Cortex of kidney (tissue), 1 donor: ENCODE measurements at places on chromosomes 13 and 19.

GRCh38 chr13:40179445-40180281 lies 486.8 kb downstream of the FOXO1 start:
- no peak for DNase-seq

GRCh38 chr13:25292301-25292700 lies 5.0 kb upstream of the MTMR6 start:
- DNase-seq: no peak

DNA sequence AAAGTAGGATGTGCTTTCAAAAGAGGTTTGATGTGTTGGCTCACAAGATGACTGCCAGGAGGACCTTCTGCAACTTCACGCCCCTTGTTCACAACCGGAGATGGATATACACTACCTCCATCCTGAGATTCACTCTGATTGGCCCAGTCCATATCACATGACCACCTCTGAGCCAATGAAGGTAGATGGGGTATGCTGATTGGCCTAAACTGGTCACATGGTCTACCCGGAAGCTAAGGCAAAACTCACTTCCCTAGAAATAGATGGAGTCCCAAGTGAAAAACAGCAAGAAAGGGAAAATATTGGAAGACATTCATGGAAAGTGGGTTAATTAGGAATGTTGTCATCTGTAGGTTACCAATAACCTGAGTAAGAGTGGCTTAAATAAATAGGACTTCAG lies 119.7 kb upstream of the MRI1 start:
- DNase-seq: no peak

DNA sequence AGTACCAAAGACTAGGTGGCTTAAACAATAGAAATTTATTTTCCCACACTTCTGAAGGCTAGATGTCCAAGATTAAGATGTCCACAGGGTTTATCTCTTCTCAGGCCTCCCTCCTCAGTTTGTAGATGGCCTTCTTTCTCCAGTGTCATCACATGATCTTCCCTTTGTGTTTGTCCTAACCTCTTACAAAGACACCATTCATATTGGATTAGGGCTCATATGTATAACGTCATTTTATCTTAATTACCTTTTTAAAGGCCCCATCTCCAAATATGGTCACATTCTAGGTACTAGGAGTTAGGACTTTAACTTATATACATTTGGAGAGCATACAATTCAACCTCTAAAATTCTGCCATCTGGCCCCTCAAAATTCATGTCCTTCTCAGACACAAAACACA lies 34.3 kb downstream of the N4BP2L2 start:
- no peak for DNase-seq

DNA sequence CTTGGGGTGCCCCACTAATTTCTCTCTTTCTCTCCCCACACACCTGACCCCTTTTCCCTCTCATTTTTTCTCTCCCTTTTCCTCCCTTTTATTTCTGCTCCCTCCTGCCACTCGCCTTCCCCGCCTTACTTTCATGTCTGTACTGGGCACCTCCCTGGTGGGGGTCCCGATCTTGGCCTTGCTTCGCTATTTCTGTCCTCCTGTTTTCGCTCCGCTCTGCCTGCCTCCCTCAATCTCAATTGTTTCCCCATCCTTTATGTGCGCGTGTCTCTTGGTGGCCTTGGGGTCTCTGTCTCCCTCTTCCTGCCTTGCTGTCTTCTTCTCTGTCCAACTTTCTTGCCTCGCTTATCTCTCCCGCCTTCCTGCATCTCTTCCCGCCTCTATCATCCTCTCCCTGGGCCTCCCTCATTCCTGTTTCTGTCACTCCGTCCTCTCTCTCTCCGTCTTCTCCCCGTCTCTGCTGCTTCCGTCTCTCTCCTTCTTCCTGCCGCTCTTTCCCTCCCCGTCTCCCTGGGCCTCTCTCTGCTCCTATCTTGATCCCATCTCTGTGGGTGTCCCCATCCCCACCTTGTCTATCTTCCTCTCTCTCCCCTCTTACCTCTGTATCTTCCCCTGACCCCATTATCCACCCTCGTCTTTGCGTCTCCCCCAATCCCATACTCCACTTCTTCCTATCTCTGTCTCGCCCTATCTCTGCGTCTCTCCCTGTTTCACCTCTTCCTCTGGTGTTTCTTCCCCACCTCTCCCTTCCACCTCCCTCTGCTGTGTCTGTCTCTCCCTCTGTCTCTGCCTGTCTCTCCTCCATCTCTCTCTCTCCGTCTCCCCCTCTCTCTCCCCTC lies 4.0 kb downstream of the GRIN2D start:
- DNase-seq: no peak

- no peak for DNase-seq
Observed at GRCh38 chr19:16041991-16042386, 34.3 kb upstream of the TPM4 start.

DNA sequence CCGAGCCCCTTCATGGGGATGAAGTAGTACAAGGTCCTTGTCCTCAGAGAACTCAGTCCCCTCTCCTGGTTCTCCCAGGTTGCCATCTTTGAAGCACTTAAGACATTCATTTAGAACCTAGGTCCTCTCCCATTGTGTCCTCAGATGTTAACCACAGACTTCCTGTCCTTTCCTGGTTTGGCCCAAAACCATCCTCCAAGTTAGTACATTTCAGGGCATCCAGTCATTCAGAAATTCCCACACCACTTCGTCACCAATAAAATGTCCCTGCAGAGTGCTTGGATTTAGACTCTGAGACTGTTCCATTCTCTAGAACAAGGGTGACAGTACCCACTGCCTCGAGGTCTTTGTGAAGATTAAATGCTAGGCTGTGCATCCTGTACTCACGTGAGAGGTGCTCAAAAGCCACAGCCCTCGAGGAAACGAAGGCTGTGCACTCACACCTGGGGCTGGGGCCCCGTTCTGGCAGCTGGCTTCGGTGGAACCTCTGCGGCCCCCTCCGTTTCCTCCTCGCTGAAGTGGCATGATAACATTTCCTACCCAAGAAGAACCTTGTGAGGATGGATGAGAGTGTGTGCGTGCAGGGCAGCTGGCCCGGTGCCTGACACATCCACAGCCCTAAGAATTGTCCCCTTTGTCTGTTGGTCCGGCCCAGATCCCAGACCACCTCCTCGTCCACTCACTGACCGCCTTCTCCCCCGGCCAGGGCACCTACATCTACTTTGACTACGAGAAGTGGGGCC lies 4.7 kb downstream of the LENG1 start:
- DNase-seq: no peak

- DNase-seq: no peak
Observed at GRCh38 chr19:1655131-1655981, 2.9 kb upstream of the TCF3 start.

- DNase-seq: no peak
Observed at GRCh38 chr19:35041548-35042055, at the start of gene HPN. Gene HPN (plus strand): TSS chr19:35041721. CDS start chr19:35042507, 786 bp downstream.
